OCI-M1 (cell line): ENCODE measurements at places on chromosomes 3 and 15.

DNA sequence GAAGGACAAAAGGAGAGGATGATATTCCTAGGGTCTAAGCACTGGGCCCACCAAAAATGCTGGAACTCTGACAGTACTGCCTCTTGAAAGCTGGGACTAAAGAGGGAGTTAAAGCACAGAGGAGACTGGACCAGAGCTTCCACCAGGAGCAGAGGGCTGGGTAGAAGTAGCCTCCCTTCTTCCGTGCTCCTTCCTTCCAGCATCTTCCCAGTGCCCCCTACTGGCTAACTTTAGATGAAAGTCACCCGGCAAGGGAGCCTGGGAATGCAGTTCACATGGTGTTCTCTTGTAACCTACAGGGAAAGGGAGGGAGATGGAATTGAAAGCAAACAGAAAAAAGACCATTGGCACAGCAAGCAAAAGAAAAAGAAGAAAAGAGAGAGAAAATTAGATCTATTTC lies 106.1 kb upstream of the COL8A1 start:
- peak; percentile 79 for DNase-seq

GRCh38 chr3:190088890-190089289 lies 31.8 kb downstream of the P3H2 start:
- DNase-seq = peak; percentile 13

DNA sequence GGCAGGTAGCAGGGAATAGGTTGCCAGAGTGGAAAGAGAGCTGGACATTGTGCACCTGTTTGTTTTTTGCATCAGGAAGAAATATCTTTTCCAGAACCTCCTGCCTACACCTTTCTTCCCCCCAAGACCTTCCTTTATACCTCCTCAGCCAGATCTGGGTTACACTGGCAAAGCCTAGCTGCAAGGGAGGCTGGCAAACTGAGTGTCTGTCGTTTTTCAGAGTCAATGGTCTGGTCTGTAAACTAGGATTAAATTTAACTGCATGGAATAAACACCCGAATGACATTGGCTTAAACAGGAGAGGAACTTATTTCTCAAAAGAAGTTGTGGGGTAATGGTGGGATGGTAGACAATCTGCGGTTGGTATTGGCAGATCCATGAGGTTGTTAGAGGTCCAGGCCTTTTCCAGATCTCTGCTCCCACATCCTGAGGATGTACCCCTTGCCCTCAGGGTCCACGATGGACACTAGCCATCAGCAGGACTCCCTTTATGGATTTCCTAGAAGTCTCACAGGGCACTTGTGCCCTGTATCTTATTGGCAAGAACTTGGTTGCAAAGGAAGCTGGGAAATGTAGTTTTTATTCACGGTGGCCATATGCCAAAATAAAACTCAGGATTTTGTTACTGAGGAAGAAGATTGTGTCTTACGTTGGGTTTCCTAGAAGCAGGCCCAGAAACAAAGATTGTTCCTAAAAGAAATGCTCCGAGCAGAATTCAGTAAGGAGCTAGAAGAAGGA lies 3.2 kb upstream of the RARRES1 start:
- no peak for DNase-seq

GRCh38 chr3:146163584-146163983 lies 2.6 kb upstream of the PLOD2 start:
- DNase-seq = no peak

GRCh38 chr3:149374793-149375500 lies 2.5 kb downstream of the TM4SF1 start:
- DNase-seq = no peak

- no peak for DNase-seq
Observed at GRCh38 chr3:18870074-18870640, 278.2 kb upstream of the KCNH8 start.
